Hematopoietic multipotent progenitor cell treated with erythropoietin and hydrocortisone succinate and interleukin-3 and kit ligand, for 6 days (in vitro differentiated cells): ENCODE measurements at places on chromosomes 7 and 10.

GRCh38 chr7:18278316-18278715, 217.2 kb upstream of the HDAC9 start:
- DNase-seq = no peak

GRCh38 chr7:44447874-44448425, 42.5 kb downstream of the NUDCD3 start:
- no peak for DNase-seq

GRCh38 chr10:5293691-5294550, 70.8 kb upstream of the UCN3 start:
- peak; percentile 77 for DNase-seq

DNA sequence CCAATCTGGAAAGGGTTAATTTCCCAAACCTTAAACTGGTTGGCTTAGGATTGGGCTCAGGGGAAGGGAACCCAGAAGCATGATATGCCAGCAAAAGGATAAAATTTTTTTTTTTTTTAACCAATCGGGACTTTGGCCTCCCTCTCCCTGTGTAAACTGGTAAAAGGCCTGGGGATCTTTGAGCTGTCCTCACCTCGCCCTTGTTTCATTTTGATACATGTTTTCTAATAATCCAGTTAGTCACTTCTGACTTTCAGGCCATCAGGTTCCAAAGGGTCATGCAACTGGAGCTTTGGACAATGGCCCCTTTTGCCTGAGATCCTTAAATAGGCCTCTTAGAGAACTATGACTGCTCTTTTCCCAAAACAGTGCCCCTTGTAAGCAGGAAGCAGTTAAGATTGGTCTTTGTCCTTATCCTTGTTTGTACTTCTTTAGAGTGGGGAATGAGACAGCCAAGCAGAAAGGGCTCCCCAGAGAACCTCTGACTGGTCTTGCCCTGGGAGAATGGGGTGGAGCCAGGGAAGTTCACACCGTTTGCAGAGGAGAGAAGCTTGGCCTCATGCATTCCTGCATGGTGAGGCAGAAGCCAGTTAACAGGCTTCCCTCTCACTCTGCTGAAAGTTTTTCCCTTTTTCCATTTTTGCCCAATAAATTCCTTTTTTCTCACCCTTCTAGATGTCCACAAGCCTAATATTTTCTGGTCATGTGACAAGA, 424.2 kb upstream of the CNTNAP2 start:
- DNase-seq = no peak

GRCh38 chr10:16991011-16991410, 138.6 kb downstream of the CUBN start:
- DNase-seq = no peak

DNA sequence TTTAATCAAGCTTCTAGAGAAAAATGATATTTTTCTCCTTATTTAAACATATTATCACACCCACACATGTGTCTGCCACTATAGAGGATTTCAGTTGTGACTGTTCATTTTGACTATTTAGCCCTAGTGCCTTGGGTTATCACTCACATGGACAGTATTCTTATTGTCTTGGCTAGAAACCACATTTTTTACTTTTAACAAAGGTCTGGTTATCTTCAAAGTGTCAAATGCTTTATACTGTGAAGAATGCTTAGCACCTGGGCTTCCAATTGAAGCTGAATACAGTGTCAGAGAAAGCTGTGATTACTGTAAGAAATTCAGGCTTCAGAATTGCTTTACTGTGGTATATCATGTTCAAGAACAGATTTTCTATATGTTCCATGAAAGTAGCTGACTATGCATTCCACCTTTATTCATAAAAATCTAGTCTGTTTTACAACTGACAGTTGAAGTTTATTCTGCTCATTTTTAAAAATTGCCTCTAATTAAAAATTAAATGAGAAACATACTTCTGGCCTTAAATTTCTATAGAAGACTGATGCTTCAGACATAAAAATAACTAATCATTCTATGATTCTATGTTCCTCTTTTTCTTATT, 278.6 kb downstream of the SEMA3D start:
- no peak for DNase-seq

- peak; percentile 61 for DNase-seq
These were observed 150.7 kb downstream of the BTAF1 start for GRCh38 chr10:92074126-92074887.

GRCh38 chr10:91864099-91864498, 45.2 kb downstream of the FGFBP3 start:
- DNase-seq = no peak

DNA sequence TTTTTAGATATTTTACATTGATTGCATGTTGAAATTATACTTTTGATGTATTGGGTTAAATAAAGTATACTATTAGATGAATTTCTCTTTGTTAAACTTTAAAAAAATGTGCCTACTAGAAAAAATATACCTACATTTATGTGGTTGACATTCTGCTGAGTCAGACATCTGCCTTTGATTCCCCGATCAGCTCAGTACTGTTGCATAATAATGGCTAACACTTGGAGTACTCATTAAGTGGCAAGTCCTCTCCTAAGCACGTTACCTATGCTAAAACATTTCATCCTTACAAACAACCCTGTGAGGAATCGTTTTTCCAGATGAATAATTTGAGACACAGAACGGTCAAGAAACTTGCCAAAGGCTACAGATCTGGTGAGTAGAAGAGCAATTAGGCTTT, 14.0 kb upstream of the SEM1 start:
- DNase-seq = no peak

GRCh38 chr7:101743995-101744360, 73.4 kb upstream of the CUX1 start:
- DNase-seq = peak; percentile 70

GRCh38 chr7:47636081-47636432, 54.1 kb upstream of the TNS3 start:
- DNase-seq = no peak

DNA sequence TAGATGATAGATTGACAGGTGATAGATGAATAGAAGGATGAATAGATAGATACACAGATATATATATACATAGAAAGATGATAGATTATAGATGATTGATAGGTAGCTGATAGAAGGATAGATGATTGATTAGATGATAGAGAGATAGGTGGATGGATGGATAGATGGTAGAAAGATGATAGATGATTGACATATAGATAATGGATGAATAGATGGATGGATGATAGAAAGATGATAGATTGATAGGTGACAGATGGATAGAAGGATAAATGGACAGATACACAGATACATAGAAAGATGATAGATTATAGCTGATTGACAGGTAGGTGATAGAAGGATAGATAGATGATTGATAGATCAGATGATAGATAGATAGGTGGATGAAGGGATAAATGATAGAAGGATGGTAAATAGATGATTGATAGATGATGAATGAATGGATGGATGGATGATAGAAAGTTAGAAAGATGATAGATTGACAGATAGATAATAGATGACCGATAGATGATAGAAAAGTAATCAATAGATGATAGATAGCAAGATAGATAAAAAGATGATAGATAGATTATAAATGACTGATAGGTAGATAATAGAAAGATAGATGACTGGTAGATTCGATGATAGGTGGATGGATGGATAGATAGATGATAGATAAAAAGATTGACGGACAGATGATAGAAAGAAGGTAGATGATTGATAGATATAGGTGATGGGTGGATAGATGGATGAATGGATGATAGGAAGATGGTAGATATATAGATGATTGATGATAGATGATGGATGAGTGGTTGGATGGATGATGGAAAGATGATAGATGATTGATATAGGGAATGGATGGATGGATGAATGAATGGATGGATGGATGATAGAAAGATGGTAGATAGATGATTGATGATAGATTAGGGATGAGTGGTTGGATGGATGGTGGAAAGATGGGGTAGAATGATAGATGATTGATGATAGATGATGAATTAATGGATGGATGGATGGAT, 80.4 kb downstream of the MICALL2 start:
- DNase-seq = no peak

- peak; percentile 5 for DNase-seq
These were observed 155.5 kb upstream of the AHR start for GRCh38 chr7:17142831-17143541.

DNA sequence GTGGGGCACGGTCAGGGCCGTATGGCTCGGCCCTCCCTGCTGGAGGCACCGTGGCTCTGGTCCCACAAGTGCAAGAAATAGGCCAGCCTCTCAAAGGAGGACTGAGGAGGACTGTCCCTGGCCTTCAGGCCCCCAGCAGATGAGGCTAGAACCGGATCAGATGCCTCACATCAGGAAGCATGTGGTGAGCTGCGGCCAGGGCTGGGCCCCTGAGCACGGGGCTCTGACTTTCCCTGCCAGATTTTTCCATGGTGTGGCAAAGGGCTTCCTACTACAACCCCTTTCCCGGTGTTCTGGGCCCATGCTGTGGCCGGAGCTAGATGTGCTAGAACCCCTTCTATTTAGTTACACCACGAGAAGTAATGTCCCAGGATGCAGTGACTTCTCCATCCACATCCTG, 100.4 kb downstream of the TCERG1L start:
- no peak for DNase-seq
